Fibroblast of lung (primary cell): ENCODE measurements at places on chromosomes 11 and 22. TPM values are rescaled to one million over a fixed set of nuclear protein-coding genes. Genes with fewer than 3 reads are reported as not detected.

CTSC gene
- total RNA-seq, result 31.1 and 75.8 TPM in 2 replicates

OOSP4B gene
- total RNA-seq, result not detected in 2 replicates

BATF2 gene
- 2.1 TPM in 2 replicates for total RNA-seq

PNPLA3 gene
- total RNA-seq, result 3.6 and 12.6 TPM in 2 replicates

CRYBB3 gene
- total RNA-seq, result not detected in 2 replicates

FADS1 gene
- 151 and 208 TPM in 2 replicates for total RNA-seq

PHLDA2 gene
- 4.1 and 6.8 TPM in 2 replicates for total RNA-seq

GLYATL2 gene
- total RNA-seq, result 0.26 and 1.3 TPM in 2 replicates

OVCH2 gene
- total RNA-seq, result not detected in 2 replicates

C11orf16 gene
- total RNA-seq, result not detected in 2 replicates

DNA sequence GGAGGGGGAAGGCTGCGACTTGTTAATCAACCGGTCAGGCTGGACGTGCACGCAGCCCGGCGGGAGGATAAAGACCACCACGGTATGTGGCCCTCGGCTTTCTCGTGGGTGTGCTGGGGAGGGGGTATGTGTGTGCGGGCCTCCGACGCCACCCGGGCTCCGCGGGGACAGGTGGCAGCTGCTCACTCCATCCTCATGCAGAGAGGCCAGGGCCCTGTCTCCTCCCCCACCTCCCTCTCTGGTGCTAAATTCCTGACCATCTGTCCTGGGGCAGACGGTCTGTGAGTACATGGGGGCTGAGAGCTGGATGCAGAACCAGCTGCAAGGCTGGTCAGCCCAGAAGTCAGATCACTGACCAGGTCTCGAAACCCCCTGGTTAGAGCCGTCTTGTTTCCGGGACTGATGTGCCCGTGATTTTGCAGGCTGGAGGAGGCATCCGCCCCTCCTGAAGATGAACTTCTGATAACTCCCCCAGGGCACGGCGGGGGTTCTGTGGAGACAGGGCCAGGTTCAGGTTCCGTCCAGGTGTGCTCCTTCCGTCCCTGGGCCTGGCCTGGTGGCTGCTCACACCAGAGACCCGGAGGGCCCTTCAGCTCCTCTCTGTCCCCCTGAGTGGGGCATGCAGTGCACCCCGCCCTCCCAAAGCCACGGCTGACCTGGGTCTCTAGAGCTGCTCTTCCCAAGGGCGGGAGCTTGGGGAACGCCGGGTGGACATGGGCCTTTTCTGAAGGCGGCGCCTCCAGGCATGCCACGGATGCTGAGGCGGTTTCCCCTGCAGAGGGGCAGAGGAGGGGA, 1119.7 kb downstream of the BRD1 start:
- H3K4me1 ChIP-seq, result no peaks in the 10 kb centered on the region
- no peak for DNase-seq
- H3K27ac ChIP-seq, result no peak overlapping the region
- H3K4me3 ChIP-seq, result no peak overlapping the region
- no peaks in the 10 kb centered on the region for H3K27me3 ChIP-seq

- H3K4me3 ChIP-seq, result no peak overlapping the region
- peak overlapping the region; percentile 12 for H3K27ac ChIP-seq
- peak; percentile 82 for DNase-seq
- H3K36me3 ChIP-seq, result peaks cover 15% of the 10 kb centered on the region
These were observed 5.7 kb downstream of the FTH1 start for GRCh38 chr11:61961570-61962212.

- H3K36me3 ChIP-seq, result no peaks in the 10 kb centered on the region
- no peaks in the 10 kb centered on the region for H3K4me1 ChIP-seq
- no peak for DNase-seq
- no peak overlapping the region for H3K4me3 ChIP-seq
- H3K27me3 ChIP-seq, result no peaks in the 10 kb centered on the region
- no peak overlapping the region for H3K27ac ChIP-seq
These were observed 908.5 kb downstream of the BRD1 start for GRCh38 chr22:48919187-48919590.

DNA sequence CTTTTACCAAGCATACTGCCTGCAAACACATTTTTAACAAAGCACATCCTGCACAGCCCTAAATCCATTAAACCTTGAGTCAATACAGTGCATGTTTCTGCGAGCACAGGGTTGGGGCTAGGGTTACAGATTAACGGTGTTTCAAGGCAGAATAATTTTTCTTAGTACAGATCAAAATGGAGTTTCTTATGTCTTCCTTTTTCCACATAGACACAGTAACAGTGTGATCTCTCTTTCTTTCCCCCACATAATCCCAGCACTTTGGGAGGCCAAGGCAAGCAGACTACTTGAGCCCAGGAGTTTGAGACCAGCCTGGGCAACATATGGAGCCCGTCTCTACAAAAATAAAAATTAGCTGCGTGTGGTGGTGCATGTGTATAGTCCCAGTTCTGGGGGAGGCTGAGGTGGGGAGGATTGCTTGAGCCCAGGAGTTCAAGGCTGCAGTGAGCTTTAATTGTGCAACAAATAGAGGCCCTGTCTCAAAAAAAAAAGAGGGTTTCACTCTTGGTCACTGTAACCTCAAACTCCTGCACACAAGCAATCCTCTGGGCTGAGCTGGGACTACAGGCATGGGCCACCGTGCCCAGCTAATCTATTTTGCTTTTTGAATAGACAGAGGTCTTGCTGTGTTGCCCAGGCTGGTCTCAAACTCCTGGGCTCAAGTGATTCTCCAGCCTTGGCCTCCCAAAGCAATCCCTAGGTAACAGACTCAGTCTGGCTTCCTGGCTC, 19.7 kb upstream of the SLC3A2 start:
- no peaks in the 10 kb centered on the region for H3K36me3 ChIP-seq
- no peak overlapping the region for H3K4me3 ChIP-seq
- no peaks in the 10 kb centered on the region for H3K27me3 ChIP-seq
- H3K27ac ChIP-seq, result no peak overlapping the region
- peaks cover 3% of the 10 kb centered on the region for H3K4me1 ChIP-seq

GRCh38 chr22:49701380-49702067, 126.1 kb downstream of the BRD1 start:
- H3K27me3 ChIP-seq, result no peaks in the 10 kb centered on the region
- no peak overlapping the region for H3K4me3 ChIP-seq
- no peak for DNase-seq
- H3K36me3 ChIP-seq, result no peaks in the 10 kb centered on the region
- no peak overlapping the region for H3K27ac ChIP-seq
- no peaks in the 10 kb centered on the region for H3K4me1 ChIP-seq

DNA sequence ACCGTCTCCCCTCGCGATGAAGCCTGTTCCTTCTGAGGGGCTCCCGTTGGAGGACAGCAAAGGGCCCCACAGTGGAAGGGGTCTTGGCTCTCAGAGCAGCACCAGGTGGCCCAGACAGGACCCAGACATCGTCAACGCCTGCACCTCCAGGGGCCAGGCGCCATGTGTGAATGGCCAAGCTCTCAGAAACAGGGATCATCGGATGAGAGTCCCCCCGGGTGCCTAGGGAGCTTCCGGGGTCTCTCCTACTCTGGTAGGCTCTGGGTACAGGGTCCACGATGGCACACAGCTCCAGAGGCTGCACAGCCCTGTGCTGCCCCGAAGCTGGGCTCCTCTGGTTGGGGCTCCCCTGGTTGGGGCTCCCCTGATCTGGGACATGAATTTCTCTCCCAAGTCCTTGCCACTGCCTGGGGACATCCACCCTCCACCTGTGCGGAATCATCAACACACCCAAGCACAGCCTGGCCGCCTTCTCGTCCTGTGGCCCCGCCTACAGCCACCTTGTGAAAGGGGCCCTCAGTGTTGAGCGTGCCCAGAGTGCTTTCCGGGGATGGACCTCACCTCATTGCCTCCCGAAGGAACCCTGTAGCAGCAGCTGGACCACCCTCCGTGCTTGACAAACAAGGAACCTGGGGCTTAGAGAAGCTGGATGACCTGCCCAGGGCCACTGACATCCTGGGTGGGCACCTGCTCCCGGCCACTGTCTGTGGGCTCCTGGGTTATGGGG, 929.0 kb downstream of the BRD1 start:
- H3K4me1 ChIP-seq, result no peaks in the 10 kb centered on the region
- no peak for DNase-seq
- H3K27me3 ChIP-seq, result no peaks in the 10 kb centered on the region
- no peak overlapping the region for H3K27ac ChIP-seq

DNA sequence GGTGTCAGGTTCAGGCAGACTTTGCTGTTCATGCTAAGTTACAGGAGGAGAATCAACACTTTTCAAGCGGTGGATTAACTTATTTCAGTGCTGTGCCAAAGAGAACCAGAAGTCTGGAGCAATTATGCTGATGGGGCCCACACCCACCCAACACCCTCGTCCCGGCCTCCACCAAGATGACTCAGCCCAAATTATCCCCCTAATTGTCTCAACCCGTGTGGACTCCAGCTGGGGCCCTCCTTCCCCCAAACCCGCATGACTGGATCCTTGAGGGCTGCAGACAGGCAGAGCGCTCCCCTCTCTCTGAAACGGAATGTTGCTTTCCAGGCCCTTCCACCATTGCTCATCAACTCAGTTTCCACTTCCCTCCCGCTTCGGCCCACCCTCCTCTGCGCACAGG, 34.6 kb upstream of the MN1 start:
- no peaks in the 10 kb centered on the region for H3K36me3 ChIP-seq
- H3K4me1 ChIP-seq, result peaks cover 4% of the 10 kb centered on the region
- DNase-seq, result peak; percentile 22
- no peak overlapping the region for H3K27ac ChIP-seq

DNA sequence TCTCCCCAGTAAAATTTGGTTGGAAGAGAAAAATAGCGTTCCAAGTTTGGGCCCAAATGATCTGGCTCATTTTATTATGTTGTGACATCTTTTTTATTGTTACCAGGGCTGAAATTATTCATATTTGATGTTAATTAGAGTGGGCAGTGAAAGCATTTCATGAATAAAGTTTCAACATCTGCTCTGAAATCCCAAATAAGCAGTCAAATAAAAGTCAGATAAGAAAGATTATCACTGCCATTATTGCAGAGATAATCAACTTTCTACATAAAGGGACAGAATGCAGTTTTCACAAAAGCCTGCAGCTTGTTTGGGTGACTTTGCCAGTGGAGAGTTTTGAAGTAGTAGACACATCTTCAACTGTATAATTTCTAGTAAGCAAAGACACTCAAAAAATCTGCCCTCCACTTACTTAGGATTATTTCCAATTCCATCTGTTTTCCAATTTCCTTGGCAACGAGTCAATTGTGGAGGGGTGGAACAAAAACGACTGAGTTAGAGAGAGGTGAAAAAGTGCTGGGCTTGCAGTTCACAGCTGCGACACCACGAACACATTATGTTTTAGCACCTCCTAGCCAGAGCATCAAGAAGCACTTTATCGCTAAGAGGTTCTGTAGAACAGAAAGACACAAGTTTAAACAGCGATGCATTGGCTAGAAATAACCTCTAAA, 9.0 kb downstream of the TECTA start:
- no peak overlapping the region for H3K27ac ChIP-seq
- peaks cover 4% of the 10 kb centered on the region for H3K27me3 ChIP-seq
- DNase-seq, result no peak
- H3K4me3 ChIP-seq, result no peak overlapping the region
- H3K36me3 ChIP-seq, result no peaks in the 10 kb centered on the region
- H3K4me1 ChIP-seq, result no peaks in the 10 kb centered on the region

- no peak overlapping the region for H3K4me3 ChIP-seq
- peaks cover 9% of the 10 kb centered on the region for H3K27me3 ChIP-seq
- no peaks in the 10 kb centered on the region for H3K36me3 ChIP-seq
- H3K4me1 ChIP-seq, result no peaks in the 10 kb centered on the region
- no peak for DNase-seq
These were observed 98.9 kb upstream of the SERPIND1 start for GRCh38 chr22:20674998-20675397.

- no peaks in the 10 kb centered on the region for H3K4me1 ChIP-seq
- no peaks in the 10 kb centered on the region for H3K36me3 ChIP-seq
- no peak overlapping the region for H3K4me3 ChIP-seq
- H3K27ac ChIP-seq, result no peak overlapping the region
- H3K27me3 ChIP-seq, result no peaks in the 10 kb centered on the region
- DNase-seq, result no peak
These were observed 147.8 kb upstream of the SESN3 start for GRCh38 chr11:95378789-95379188.

DNA sequence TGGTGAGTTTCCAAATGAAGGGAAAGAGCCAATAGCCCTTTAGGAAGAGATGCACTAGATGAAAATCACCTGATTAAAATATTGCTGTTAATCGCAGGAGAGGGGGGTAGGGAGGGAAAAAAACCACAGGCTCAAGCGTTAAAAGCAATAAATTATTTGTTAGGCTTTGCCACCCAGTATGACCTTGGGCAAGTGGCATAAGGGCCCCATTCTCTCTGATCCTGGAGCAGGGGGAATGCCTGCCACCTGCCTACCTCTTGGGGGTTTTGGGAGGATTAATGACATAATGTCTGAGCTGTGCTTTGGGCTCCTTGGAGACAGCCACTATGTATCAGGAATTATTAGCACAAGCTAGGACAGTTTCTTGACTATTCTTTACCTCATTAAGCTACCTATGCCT, 80.0 kb downstream of the ZNRF3 start:
- no peaks in the 10 kb centered on the region for H3K36me3 ChIP-seq
- H3K4me1 ChIP-seq, result no peaks in the 10 kb centered on the region
- H3K4me3 ChIP-seq, result no peak overlapping the region
- no peak for DNase-seq

DNA sequence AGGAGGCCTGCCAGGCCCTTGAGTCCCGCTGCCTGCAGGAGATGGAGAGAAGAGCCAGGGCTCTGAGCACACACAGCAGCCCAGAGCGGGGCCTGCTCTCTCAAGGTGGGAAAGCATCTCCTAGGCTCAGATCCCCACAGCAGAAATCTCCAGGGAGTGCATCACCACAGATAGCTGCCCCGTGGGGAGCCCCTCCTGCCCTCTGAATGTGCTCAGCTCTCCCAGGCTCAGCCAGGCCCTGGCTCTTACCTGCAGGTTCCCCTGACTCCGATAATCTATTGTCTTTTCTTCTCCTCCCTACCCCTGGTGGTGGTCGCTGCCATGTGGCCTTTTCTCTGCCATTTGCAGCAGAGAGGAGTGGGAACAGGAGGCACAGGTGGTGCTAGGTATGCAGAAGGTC, 49.9 kb downstream of the BTG4 start:
- no peaks in the 10 kb centered on the region for H3K4me1 ChIP-seq
- no peak overlapping the region for H3K27ac ChIP-seq
- H3K27me3 ChIP-seq, result no peaks in the 10 kb centered on the region
